Chondrocyte (in vitro differentiated cells): ENCODE measurements at places on chromosomes 5 and 9. TPM values are rescaled to one million over a fixed set of nuclear protein-coding genes. Genes with fewer than 3 reads are reported as not detected.

Gene KCNV2
- total RNA-seq: not detected in 3 replicates

Gene SMIM33
- total RNA-seq: not detected in 3 replicates

Gene AJM1
- total RNA-seq: 6.3 to 7.5 TPM (median 7.4 TPM) in 3 replicates

Gene IARS1
- 176 to 249 TPM (median 237 TPM) in 3 replicates for total RNA-seq

Gene TAF11L5
- total RNA-seq: not detected in 3 replicates
